ENCODE measurements at places on chromosomes 3 and 15.

GRCh38 chr3:132898141-132898540 lies 140.1 kb upstream of the TMEM108 start:
- DNase-seq = no peak

GRCh38 chr3:159763011-159763601 lies 225.5 kb upstream of the IL12A start:
- no peak for DNase-seq

GRCh38 chr15:61256231-61256630 lies 27.1 kb upstream of the RORA start:
- DNase-seq = no peak

DNA sequence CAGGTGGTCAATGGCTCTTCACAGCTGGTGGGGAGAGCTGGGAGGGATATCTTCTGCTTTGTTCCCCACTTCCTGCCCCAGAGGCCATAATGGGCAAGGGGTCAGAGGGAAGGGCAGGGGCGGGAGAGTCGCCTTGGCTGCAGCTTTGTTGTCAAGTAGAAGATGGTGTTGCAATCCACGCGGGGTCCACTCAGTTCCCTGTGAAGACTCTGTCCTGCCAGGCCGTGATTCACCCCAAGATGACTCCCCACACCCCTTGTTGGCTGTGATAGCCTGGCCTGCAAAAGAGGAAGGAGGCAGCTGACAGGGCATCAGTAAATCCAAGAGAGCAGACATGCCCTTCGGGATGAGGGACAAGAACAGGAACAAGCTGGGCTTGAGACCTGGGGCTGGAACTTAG lies 6.9 kb downstream of the GALNT15 start:
- peak; percentile 67 for DNase-seq

GRCh38 chr3:23271876-23272741 lies 69.0 kb downstream of the UBE2E2 start:
- no peak for DNase-seq
